ENCODE measurements at places on chromosomes 4 and X.

- DNase-seq, result no peak
Observed at GRCh38 chr4:39961311-39961877, 16.3 kb downstream of the PDS5A start.

- DNase-seq, result no peak
Observed at GRCh38 chrX:51158231-51158630, 174.4 kb upstream of the NUDT10 start.

- DNase-seq, result no peak
Observed at GRCh38 chr4:7195141-7195515, 2.8 kb downstream of the SORCS2 start.

- DNase-seq, result no peak
Observed at GRCh38 chr4:140866492-140867005, 110.4 kb upstream of the TBC1D9 start.

Measured in fibroblast of gingiva (primary cell).